Naive thymus-derived CD8-positive, alpha-beta T cell (primary cell): ENCODE measurements at places on chromosomes 7 and 10.

DNA sequence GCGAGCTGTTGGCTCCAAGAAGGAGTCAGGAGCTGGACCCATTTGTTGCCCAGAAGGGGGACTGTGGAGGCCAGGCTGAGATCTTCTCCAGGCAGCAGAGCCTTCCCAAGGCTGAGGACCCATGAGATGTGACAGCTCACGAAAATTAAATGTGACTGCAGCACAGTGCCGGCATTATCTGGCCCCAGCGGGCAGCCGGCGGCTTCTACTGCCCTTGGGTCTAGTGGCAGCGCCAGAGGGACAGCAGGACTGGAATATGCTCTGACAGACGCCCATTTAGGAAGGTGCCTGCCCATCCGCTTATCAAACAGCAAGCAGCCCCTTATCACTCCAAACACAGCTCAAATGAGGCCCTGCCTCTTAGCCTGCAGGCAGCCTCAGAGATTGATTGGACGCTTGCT, 122.9 kb upstream of the LYZL2 start:
- DNase-seq, result no peak

DNA sequence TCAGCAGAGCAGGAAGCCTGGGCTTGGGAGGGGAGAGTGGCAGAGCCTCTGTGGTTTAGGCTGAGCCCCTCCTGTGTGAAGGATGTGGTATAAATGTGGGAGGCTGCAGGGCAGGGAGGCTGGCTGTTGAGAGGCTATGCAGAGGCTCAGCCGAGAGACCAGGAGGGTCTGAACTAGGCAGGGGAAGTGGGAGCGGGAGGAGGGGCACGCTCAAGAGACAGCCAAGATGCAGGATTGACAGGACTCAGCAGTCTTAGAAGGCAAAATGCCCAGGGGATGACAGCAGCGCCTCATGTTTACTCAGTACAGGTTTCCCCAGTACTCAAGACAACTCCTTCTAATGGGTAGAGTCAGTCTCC, 24.3 kb downstream of the BTBD16 start:
- no peak for DNase-seq

DNA sequence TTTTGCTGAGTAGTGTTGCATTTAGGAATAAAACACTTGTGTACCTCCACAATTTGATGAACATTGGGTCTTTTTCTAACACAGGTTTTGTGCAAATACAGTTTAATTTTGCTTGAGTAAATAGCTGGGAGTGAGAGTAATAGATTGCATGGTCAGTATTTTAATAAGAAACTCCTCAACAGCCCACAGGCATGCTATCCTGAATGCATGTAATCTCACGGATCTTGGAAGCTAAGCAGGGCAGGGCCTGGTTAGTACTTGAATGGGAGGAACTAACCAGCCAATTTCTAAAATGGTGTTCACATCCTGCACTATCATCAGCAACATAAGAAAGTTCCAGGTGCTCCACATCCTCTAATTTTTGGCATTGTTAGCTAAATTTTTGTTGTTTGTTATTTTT, 685.4 kb upstream of the MBL2 start:
- DNase-seq, result no peak

GRCh38 chr10:48493083-48493871, 111.6 kb downstream of the ARHGAP22 start:
- DNase-seq, result no peak

GRCh38 chr7:121140790-121141189, 152.3 kb downstream of the CPED1 start:
- DNase-seq, result no peak

DNA sequence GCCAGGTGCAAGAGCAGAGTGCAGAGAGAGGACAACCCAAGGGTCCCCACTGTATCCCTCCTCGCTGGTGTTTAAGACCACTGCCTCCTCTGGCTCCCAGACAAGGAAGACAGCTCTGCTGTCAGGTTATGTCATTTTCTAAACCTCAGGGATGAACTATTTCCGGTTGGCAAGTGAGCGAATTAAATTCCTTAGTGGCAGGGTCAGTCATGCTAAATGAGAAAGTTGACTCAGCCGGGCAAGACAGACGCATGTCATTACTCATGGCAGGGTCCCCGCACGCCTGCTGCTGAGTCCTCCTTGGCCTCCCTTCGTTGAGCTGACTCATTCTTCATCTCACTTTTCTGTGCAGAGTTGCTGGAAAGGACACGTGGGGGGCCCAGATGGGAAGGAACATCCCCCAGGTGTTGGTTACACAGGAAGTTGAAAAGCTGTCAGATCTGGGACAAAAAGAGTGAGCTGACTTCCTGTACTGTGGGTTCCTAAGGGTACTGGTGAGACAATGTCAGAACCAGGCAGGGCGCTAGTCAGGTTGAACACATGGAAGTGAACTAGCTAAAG, 47.1 kb upstream of the UCN3 start:
- peak; percentile 23 for DNase-seq
